Iris pigment epithelial cell (primary cell): ENCODE measurements at places on chromosomes 12 and 14.

GRCh38 chr14:103613517-103613916 lies 15.5 kb upstream of the KLC1 start:
- DNase-seq: no peak

DNA sequence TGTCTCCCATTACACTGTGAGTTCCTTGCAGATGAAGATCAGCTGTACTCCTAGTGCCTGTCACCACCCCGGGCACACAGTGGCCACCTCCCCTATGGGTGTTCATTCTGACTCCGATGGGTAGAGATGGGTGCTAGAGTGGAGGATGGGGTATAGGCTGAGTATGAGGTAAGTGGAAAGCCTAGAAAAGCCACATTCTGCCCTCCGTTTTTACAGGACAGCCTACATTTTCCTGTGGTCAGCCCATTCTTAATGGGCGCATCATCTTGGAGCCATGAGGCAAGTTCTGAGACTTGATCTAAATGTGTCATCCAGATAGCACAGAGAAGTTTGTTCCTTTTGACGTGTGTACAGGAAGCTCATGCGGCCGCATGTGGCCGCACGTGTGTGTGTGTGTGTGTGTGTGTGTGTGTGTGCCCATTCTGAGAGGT lies 166.7 kb upstream of the HIF1A start:
- peak; percentile 95 for DNase-seq

- peak; percentile 55 for DNase-seq
Observed at GRCh38 chr12:9344541-9344940, 136.3 kb upstream of the PZP start.

DNA sequence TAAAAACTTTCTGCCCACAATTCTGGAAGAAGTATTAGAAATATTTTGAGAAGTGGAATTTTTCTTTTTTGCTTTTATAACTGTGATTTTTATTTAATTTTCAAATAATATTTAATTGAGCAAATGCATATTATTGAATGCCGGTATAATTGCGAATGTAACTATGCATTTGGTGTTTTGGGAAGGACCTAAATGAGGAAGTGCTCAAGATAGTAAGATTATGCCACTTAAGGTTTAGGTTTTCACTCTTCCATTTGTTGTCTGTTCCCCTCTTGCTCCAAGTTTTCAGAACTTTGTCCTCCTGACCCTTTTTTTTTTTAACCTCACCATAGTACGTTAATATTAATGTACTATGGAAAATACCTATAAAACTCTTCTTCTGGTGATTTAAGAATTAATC lies 85.8 kb downstream of the KIAA0586 start:
- no peak for DNase-seq

DNA sequence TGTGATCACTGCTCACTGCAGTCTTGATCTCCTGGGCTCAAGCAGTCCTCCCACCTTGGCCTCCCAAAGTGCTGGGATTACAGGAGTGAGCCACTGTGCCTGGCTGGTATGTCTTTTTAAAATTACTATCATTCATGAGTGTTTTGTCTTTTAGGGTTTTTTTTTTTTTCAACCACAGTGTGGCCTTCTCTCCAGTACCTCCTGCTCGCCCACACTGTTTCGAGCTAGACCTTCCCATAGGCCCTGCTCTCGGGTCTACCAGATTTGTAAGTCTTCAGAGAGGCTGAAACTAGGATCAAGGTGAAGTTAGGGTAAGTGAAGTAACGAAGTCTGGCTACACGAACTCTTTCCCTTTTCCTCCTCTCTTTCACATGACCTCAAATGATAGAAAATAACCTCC lies 1.5 kb downstream of the BIN2 start:
- no peak for DNase-seq

DNA sequence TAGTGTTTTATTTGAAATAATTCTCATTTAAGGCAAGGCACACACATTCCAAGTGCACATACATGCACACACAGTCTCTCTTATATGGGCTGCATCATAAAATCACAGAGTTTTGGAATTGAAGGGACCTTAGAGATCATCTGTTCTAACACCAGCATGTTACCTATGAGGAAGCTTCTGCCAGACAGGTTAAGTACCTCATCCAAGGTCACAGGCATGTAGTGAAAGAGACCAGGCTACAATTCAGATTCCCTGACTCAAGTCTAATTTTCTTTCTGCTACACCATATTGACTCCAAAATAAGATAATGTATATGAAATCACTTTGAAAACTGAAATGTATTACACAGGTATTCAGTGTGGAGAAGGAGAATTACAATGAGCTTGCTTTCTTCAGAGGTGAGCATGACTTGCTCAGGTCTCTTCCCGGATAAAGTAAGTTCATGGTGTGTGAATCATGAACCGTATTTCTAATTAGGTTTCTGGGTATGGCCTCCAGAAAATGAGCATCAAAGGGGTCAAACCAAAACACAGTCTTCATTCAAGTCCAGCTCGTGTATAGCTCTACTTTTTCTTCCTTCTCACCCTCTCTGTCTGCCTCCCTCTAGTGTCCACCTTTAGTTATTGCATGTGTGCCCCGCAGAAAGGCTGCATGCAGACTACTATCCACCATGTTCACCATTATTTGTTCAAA lies 411.9 kb downstream of the FUT8 start:
- peak; percentile 74 for DNase-seq

- no peak for DNase-seq
Observed at GRCh38 chr14:66649498-66649897, 141.6 kb downstream of the GPHN start.

- DNase-seq: no peak
Observed at GRCh38 chr14:89851106-89851505, 103.4 kb downstream of the EFCAB11 start.

GRCh38 chr14:80005561-80005960 lies 205.7 kb downstream of the DIO2 start:
- DNase-seq: no peak

DNA sequence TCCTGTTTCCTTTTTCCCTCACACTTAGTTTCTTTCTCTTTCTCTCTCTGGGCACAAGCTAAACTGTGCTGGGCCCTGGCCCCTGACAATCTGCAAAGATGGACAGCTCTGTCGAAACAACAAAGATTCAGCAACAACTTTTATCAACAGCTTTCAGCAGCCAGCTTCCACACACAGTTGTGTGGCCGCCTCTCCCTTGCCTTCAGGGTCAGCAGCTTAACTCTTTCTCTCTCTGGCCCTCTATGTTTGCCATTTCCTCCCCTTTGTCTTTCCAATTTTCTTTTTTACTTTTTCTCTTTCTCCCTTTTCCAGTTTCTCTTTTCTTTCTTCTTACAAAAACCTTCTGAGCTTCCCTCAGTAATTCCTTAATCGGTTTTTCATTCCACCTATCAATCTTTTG lies 43.3 kb downstream of the IQSEC3 start:
- DNase-seq: no peak

DNA sequence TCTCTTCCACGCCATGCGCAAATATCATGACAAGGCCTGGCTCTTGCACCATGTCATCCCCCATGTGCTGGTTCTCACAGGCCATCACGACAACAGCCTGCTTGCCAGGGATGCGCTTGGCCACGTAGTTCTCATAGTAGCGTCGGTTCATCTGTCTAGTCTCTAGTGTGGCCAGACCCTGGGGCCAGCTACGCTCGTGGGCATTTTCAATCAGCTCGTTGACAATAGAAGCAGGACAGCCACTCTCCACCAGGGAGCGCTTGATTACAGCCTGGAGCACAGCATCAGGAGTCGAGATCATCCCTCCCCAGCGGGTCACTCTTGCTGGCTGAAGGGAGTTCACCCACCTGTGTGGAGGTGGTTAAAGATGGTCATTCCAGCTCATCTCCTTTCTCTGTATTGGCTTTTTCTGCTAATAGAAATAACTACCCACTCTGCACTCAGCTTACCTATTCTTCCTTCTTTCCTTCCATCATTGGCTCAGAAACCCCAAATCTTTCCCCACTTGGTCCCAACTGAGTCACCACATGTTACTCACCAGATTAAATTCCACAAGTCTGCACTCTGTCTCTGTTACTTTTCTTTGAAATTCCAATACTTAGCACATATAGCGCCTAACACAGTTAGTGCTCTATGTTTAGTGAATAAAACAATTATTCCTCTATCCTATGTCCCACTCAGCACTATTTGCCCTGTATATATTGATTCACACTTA lies 15.1 kb downstream of the RNF41 start:
- DNase-seq: peak; percentile 60

GRCh38 chr14:105126126-105126980 lies 42.2 kb downstream of the JAG2 start:
- no peak for DNase-seq

DNA sequence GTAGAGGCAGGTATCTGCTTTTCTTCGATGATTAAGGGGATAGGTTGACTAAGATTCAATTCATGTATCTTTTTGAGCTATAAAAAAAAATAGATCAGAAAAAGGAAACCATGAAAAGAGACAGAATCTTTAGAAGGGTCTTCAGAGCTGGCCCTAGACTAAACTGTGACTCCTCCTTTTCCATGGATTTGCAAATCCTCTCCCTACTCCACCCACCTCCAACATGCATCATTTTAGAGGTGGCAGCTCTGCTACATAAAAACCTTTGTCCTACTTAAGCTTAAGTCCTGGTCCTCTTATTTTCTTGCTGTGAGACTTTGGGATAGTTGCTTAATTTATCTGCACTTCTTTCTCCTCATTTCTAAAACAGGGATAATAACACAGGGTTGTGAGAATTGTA lies 48.4 kb upstream of the LIMA1 start:
- no peak for DNase-seq

DNA sequence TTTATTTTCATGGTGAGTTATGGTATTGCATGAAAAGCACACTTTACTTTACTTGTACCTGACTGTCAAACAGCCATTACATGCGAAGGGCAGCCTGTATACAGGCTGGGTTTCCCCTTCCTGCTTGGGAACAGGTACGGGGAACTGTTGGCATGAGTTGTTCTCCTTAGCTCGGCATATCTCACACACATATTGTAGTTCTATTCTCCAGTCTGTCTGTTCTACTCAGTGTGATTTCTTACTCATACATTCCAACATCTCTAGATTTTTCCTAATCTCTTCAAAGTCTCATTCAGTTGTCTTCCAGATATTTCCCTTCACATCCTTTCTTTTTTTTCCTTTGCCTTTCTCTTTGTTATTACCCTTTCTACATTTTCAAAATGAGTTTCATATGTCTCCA lies 83.9 kb downstream of the HMGA2 start:
- DNase-seq: no peak
